ENCODE measurements at places on chromosomes 13 and 19.

GRCh38 chr13:21616205-21616866 lies 12.4 kb upstream of the MICU2 start:
- DNase-seq = no peak

DNA sequence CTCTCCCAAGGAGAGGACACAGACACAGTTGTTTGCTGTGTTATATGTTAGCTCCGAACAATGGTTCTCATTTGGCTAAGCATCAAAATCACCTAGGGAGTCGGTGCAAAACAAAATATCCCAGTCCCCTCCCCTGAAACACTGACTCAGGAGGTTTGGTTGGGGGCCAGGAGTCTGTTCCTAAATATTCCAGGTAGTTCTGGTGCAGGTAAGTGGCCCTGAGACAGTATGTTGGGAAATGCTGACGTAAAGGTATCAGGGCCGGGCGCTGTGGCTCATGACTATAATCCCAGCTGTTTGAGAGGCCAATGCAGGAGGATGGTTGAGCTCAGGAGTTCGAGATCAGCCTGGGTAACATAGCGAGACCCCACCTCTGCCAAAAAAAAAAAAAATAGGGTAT lies 2.3 kb upstream of the MAP2K7 start:
- no peak for DNase-seq

GRCh38 chr13:113762075-113762474 lies 3.0 kb downstream of the TMEM255B start:
- no peak for DNase-seq

DNA sequence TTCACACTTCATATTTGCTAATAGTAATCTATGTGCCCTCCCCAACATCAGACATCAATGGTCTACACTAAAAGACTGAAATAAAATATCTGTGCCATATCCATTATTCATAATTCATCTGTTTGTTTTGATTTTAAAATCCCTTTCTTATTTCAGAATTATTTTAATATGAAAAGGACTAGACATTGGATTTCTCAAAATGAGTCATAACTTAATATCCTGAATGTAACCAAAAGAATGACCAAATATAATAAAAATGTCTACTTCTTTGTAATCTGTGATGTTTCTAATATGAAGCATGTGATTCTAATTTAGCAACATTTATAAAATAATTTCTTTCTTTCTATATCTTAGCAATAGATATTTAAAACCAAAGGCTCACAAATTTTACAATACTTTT lies 64.9 kb downstream of the MZT1 start:
- DNase-seq = no peak

DNA sequence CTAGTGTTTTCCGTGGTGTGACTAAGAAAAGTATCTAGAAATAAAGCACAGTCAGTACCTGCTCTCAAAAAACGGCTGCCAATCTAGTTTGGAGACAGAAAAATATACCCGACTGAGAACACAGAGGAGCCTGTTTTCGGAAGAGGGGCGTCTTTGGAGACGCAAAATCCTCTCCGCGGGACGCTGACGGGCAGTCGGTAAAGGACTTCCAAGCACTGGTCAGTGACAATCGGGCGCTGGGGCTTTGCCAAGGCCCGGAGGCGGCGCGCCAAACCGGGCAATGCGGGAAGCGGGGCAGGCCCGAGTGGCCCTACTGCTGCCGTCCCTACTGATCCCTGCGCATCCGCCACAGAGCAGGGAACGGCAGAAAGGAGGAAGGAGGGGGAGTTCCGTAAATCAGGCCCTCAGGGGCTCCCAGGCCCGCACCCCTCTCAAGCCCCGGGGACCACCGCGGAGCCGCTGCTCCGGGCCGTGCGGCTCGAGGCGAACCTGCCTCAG lies 588 bp upstream of the DPY19L3 start:
- DNase-seq = no peak

GRCh38 chr13:46748300-46748699 lies 48.7 kb downstream of the ESD start:
- DNase-seq = no peak

DNA sequence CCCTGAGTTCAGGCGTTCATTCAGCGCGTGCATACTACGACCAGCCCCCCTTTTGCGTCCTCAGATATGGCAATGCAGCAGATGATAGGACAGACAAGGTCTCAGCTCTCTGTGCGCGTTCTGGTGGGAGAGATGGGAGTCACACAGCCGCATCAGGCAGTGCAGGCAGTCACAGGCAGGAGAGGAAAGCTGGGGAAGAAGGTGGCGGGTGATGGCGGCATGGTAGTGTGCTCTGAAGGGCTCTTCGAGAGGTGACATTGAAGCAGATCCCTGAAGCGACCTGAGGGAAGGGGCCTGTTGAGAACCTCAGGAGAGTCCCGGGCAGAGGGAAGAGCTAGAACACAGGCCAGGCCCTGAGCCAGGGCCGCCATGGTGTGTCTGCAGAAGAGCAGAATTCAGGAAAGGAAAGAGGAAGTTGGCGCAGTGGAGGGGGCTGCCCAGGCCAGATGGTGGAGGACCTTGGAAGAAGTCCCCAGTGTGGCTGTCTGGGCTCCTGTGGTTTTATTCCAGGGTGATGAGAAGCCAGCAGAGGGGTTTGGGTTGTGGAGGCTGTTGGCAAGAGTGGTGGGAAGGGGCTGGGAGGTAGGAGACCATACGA lies 3.5 kb downstream of the USF2 start:
- DNase-seq = no peak

DNA sequence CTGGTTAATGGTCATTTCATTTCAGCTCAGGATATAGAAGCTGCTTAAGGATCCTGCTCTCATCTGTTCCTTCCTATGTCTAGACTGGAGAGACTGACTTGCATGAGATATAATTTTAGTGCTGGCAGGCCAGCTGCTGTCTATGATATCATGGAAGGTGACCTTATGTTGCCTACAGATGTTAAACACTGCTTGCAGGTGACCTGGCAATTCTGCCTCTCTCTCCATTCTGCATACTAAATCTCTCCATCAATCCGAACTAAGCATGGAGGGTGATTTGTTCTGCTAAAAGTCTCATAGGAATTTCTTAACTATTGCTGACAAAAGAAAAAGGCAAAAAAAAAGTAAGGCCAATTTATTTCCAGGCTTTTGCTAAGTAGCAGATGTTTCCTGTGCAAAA lies 81.0 kb downstream of the CCNA1 start:
- DNase-seq = no peak

GRCh38 chr13:76293751-76294150 lies 592.5 kb downstream of the KCTD12 start:
- no peak for DNase-seq

- no peak for DNase-seq
Observed at GRCh38 chr19:15169541-15170285, 31.1 kb downstream of the NOTCH3 start.

GRCh38 chr13:78600280-78600883 lies 3.0 kb downstream of the POU4F1 start:
- DNase-seq = no peak

- no peak for DNase-seq
Observed at GRCh38 chr13:49240017-49240416, 7.7 kb upstream of the CDADC1 start.

- DNase-seq = no peak
Observed at GRCh38 chr13:43272851-43273250, 249.5 kb downstream of the DNAJC15 start.

DNA sequence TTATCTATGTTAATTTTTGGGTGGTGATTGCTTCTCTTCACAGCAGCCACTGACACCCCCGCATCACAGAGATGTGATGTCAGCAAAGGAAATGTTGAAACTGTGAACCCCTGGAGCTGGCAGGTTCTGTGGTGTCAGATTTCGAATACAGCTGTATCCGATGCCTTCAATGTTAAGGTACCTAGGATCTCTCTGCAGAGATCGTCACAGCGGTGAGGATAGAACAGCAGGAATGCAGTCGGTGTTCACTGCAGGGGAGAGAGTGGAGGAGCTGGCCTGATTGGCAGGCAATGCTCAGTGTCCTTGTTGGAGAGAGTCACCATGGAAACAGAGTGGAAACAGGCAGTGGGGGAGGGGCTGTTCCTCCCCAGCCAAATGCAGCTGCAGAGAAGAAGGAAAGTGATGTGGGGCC lies 79.5 kb upstream of the ZNF835 start:
- DNase-seq = no peak

DNA sequence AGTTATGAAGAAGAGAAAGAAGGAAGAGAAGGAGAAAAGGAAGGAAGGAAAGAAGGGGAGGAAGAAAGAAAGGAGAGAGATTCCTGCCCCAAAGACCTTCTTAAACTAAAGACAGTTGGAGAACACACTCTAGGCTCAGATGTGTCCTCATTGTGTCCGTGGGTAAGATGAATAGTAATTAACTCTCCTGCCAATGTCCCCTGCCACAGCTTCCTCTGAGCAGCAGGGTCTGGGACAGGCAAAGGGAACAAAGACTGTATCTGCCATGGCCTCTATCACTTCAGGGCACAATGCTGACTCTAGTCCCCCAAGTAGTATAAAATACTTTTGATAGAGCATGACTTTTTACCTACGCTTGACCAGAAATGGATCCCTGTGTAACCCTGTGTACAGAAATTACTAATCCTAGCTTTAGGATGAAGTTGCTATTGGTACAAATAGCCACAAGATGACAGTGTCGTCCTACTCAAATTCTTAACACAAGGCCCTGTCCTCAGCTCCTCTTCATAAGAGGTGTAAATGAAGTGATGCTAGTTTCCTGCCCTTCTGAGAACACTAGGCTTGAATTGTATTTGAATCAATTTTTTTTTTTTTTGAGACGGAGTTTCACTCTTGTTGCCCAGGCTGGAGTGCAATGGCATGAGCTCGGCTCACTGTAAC lies 186.2 kb upstream of the GPR12 start:
- DNase-seq = no peak

- no peak for DNase-seq
Observed at GRCh38 chr19:14536926-14537692, 7.7 kb downstream of the TECR start.

GRCh38 chr19:54478677-54479266 lies 5.7 kb upstream of the CDC42EP5 start:
- DNase-seq = no peak

DNA sequence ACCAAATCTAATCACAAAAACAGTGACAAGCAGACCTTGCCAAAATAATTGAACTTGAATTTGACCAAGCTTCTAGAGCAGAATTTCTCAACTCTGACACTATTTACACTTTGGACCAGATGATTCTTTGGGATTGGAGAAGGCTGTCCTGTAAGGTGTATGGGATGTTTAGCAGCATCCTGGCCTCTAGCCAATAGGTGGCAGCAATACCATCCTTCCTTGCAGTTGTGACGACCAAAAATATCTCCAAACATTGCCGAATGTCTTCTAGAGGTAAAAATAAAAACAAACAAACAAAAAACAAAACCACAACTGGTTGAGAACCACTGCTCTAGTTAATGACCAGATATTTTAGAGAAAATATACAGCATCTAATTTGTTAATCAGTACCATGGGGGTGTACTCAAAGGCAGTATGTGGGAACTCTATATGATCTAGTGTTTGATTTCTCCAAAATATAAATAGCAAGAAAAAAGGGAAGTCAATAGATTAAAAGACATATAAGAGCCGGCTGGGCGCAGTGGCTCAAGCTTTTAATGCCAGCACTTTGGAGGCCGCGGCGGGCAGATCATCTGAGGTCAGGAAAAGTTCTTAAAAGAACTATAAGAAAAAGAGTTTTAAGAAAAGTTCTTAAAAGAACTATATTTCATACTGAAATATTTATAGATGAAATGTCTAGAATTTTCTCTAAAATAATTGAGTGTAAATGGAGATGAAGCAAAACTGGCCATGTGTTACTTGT lies 60.9 kb upstream of the ZNF527 start:
- DNase-seq = no peak

DNA sequence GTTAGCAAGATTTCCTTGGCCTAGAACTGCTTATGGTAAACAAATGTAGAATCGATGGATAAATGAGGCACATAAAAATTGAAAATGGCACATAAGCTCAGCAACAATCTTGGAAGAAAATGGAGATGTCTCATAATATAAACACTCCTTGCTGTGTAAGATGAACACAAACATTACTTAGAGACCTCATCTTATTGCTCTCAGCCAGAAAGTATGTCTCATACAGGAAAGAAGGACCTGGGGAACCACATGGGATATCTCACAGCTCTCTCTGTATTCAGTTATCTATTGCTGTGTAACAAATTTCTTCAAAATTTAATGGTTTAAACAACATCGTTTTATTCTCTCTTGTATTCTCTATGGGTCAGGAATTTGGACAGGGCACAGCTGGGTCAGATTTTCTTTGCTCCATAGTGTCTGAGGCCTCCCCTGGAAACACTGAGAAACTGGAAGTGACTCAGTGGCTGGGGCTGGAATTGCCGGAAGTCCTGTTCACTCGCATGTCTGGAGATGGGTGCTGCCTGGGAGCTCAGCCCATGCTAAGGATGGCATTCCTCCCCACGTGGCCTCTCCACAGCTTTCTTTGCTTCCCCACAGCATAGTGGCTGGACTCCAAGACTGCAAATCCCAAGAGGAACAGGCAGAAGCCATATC lies 105.1 kb downstream of the NUFIP1 start:
- DNase-seq = no peak

- no peak for DNase-seq
Observed at GRCh38 chr19:41431426-41432386, 4.5 kb upstream of the B3GNT8 start.

DNA sequence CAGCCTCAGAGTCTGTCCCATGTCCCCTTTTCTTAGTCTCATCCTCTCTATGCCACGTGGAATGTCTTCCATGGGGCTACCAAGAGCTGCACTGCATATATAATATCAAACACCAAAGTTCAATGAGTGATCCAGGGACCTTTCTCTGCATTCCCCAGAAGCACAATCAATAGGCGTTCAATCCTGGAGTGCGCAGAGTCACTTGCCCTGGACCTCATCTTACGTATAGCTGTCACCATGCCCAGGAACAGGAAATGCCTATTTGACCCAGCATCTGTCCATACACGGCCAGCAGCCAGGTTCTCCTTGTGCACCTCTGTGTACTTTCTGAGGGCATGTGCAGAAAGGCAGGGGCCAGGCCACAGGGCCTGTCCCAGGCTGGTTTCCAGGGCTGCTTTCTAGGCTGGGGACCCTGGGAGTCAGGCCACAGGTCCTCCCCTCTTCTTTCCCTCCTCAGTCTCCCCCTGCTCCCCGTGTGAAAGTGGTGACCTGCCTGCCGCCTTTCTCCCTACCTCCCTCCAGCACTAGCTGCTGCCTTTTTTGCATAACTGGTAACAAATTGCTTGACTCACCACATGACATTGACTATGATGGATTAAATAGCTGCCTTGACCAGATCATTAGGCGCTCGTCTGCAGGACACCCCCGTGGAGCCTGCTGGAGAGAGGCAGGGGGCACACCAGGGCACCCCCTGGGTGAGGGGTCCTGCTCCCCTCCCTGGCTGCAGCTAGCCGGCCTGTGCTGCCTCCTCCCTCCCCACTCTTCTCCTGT lies 222.0 kb downstream of the ZNF536 start:
- DNase-seq = no peak

All from brain pericyte (primary cell).